ENCODE measurements at places on chromosomes 1 and 21.

- no peak for DNase-seq
Observed at GRCh38 chr1:162946701-162947100, 85.7 kb upstream of the CCDC190 start.

- no peak for DNase-seq
Observed at GRCh38 chr1:200143347-200143746, 115.8 kb downstream of the NR5A2 start.

DNA sequence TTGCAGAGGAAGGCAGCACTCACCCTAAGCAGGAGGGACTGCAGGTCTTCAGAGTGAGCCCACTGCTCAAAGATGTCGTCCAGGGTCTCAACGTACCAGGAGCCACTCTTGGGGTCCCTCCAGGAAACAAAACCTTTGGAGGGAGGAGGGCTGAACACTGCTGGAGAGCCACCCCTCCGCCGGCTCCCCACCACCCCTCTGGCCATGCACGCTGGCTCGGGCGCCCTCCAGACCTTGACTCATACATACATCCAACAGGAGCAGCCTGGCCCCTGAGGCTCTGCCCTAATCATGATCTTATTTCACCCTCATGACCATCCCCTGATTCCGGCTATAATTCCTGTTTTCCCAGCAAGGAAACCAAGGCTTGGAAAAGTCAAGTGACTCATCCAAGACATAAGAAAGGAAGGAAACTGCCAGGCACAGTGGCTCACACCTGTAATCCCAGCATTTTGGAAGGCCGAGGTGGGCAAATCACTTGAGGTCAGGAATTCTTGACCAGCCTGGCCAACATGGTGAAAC lies 18.0 kb downstream of the CELA2B start:
- no peak for DNase-seq

DNA sequence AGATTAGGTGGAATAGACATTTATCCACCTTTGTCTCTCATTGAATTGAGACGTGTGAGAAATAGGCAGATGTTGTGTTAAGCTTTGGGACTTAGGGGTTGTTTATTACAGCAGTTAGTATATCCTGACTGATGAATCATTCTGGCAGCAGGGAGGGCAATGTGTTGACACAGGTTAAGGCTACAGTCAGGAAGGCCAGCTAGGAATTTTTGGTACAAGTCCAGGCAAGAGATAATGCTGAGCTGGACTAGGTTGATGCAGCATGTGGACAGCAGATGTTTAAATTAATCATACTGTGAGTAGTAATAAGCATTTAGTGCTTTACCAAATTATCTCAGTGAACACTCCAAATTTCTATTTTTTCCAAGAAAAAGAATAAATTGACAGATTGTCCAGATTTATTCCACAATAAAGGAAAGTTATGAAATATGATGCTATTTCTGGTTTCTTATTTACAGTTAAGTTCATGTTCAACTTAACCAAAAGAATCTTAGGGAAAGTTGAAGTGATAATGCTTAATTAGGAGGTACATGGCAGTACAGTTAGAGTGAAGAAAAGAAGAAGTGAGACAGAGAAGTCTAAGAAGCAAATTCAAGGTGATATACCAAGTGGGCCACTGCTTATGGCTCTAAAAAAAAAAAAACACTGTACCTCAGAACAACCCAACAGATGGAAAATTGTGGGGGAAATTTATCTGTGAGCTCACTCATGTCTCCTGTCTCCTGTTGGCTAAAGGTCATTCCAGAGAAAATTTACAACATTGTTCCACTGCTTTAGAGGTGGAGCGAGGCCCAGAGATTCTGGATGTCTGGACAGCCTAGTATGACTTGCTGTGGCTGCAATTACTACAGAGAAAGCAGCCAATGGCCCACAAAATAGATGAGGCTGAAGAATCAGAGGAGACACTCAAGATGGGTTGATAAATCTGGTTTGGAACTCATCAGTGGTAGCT lies 102.7 kb upstream of the C21orf91 start:
- peak; percentile 54 for DNase-seq

- no peak for DNase-seq
Observed at GRCh38 chr1:109908836-109909235, 1.8 kb upstream of the CSF1 start.

GRCh38 chr1:235343726-235344125 lies 15.4 kb downstream of the GGPS1 start:
- DNase-seq = no peak

- no peak for DNase-seq
Observed at GRCh38 chr1:32390904-32391870, 3.1 kb downstream of the BSDC1 start.

DNA sequence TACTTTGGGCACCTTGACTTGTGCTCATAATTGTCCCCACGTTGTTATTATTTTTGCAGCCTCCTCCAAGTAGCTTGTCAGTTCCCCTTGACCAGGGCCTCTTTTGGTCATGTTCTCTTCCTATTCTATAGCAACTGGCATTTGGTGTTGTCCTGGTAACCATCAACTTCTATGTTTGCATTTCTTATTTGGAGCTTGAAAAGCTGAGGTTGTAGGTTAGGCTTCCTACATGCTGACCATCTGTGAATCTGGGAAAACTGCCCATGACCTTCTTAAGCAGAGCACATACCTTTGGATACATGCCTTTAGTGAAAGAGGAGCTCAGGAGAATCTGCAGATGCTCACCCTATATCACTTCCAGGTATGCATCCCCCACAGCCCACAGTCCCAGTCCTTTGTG lies 160.8 kb downstream of the HHAT start:
- no peak for DNase-seq

DNA sequence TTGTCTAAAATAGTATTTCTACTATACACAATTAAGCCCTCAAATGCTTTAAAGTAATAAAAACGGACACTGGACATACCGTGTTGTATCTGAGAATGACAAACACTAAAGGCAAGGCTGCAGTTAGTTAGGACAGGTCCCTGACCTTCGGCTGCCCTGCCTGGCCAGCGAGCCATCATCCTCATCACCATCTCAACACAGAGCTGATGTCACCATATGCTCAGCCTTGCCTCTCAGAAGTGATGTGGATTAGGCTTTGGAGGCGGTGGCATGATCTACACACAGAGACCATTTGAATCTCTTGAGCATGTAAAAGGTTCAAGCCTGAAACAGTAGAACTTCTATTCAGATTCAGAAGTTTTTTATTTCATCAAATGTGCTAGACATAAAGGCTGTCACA lies 244.7 kb downstream of the SDCCAG8 start:
- no peak for DNase-seq

DNA sequence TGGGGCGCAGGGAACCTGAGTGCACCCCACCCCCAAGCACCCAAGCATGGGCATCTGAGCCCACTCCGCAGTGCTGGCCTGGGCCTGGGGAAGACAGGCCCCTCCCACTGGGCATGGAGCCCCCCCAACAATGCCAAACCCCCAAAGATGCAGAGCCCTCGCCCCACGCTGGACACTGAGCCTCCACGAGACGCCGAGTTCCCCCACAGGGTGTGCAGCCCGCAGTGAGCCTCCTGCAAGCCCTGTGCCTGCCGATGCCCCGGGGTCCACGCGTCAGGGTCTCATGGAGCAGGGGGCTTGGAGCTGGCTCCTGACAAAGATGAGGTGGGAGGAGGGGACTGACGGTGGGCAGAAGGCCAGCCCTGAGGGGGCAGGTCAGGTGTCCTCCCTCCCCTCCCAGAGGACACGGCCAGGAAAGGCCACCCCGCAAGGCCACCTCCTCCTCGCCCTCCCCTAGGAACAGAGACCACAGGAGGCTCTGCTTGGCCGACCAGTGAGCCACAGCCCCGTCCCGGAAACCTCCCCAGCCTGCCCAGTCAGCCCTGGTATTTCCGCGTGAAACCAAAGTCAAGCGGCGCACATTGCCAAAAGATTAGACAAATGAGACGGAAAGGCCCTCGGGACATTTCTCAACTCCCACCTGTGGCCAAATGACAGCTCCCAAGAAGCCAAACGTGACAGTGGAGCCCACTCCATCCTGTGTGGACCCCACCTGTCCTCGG lies 33.4 kb downstream of the MEGF6 start:
- no peak for DNase-seq

GRCh38 chr1:14220811-14221210 lies 377.7 kb upstream of the KAZN start:
- DNase-seq = no peak

Measured in HFFc6 (cell line).